ENCODE measurements at places on chromosomes 3 and 15. TPM values are rescaled to one million over a fixed set of nuclear protein-coding genes. Genes with fewer than 3 reads are reported as not detected.
A peak's percentile ranks its signal among the peaks of the same experiment; 100 is the strongest.

The ALS2CL gene
- 1.4 TPM for total RNA-seq

- peak; percentile 23 for DNase-seq
Measured at GRCh38 chr3:193594946-193595689, 2.1 kb downstream of the OPA1 start.

DNA sequence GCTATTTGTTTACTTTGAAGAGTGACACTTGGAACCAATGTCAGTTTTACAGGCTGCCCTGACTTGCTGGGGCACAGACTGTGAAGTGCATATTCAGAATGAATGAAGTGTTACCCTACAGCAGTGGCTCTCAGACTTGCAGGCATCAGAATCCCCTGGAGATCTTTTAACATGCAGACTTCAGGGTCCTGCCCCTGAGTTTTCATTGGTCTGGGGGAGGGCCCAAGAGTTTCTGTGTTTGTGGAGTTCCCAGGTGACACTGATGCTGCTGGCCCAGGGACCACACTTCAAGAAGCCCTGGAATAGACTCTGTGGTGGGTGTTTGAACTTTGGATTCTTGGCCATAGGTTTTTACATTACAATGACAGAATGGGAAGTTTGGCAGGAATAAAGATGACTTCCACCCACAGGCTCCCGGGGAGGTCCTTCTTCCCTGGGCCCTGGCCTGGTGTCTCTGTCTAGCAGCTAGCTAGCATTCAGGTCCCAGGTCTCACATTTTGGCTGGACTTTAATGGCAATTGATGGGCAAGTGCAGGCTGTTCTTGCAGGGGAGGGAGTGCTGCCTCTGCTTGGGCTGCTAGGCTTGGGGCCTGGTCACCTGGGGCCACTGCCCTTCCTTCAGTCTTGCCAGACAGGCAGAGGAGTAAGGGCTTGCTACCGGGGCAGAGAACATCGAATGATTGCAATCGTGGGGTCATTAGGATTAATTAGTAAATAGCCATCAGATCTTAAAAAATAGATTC lies 149.0 kb downstream of the APBA2 start:
- DNase-seq, result no peak

GRCh38 chr3:50924638-50925037 lies 249.9 kb downstream of the DOCK3 start:
- DNase-seq, result no peak

GRCh38 chr15:34719695-34720094 lies 35.1 kb downstream of the GJD2 start:
- no peak for DNase-seq
